ENCODE measurements at places on chromosomes 3 and 15. TPM values are rescaled to one million over a fixed set of nuclear protein-coding genes. Genes with fewer than 3 reads are reported as not detected.

The BCL2A1 gene
- 1.1 TPM for total RNA-seq

The P2RY14 gene
- 1.6 TPM for total RNA-seq

DNA sequence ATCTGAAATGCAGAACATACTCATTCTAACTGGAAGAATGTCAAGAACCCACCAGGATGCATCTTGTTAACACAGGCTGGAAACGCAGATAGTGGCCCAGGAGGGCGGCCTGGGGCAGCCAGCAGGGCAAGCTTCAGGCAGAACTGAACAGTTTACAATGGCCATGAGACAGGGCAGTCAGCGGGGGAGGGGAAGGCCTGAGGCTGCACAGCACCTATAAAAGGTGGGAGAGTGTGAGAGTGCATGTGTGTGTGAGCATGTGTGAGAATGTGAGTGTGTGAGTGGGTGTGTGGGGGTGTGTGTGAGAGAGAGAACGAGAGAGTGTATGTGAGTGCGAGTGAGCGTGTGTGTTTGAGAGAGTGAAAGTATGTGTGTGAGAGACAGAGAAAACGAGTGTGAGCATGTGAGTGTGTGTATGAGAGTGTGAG, 26.8 kb upstream of the SLCO2A1 start:
- DNase-seq, result peak; percentile 66

- no peak for DNase-seq
Observed at GRCh38 chr3:110564674-110565073, 506.9 kb upstream of the NECTIN3 start.

The NR2F2 gene
- total RNA-seq, result 21.0 TPM

The HCLS1 gene
- total RNA-seq, result 9.4 TPM

- DNase-seq, result no peak
Observed at GRCh38 chr3:45736707-45737106, 47.5 kb downstream of the SACM1L start.

DNA sequence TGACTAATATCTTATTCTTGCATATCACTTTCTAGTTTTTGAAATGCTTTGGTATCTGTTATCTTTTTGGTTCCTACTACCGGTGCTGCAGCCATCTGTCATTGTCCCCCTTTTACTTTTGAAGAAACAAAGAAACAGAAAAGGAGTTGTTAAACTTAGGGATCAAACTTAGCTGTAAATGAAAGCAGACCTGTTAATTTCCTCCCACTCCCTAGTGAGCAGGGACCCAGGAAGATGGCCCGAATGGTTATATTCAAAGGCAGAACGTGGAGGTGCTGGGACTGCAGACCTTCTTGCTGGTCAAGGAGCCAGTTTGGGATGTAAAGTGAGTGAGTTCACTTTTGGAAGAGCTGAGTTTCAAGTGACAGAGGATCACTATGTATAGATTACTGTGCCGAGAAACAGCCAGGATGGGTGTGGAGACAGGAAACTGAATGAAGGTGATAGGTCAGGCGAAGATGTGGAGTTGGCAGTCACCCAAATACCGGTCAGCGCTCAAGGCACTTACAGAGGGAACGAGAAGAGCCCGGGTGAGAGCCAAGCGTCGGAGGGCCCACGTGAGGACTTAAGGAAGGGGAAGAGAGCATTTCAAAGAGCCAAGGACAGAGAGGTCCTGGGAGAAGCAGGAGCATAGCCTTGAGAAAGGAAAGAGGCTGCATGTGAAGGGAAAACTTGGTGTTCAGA, 20.1 kb downstream of the KBTBD8 start:
- DNase-seq, result no peak

The PLSCR4 gene
- 14.2 TPM for total RNA-seq

The UQCC5 gene
- 52.9 TPM for total RNA-seq

- DNase-seq, result no peak
Observed at GRCh38 chr15:99328106-99329072, 77.1 kb downstream of the LRRC28 start.

The PLSCR5 gene
- not detected for total RNA-seq

DNA sequence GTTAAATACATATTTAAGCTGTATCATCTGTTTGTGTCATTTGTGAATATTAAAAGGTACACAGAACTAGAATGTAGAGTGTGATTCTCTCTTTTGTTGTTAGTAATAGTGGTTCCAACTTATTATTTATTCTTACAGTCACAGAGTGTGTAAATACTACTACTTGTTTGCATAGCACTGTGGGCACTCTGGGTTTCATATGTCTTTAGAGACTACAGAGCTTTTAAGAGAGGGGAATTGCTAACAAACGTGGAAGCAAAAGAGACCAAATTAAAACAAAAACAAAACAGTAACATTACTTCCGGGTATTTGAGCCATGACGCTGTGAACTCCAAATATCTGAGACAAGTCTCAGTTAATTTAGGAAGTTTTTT, 828.0 kb upstream of the DPPA4 start:
- no peak for DNase-seq

The CLN6 gene
- total RNA-seq, result 8.5 TPM

GRCh38 chr3:53970661-53971060, 79.0 kb upstream of the SELENOK start:
- no peak for DNase-seq

The XYLB gene
- 0.46 TPM for total RNA-seq

The CHRNA7 gene
- 1.1 TPM for total RNA-seq

GRCh38 chr15:42483677-42484076, 7.3 kb downstream of the ZNF106 start:
- no peak for DNase-seq

Data from cardiac septum (tissue), 1 donor.